Prostate gland (tissue), 2 donors: ENCODE measurements at places on chromosomes 2 and 18. TPM values are rescaled to one million over a fixed set of nuclear protein-coding genes. Genes with fewer than 3 reads are reported as not detected.

The CENPA gene
- 0.23 TPM for total RNA-seq

The SGPP2 gene
- 3.7 TPM for total RNA-seq

The LIMS3 gene
- total RNA-seq = 6.3 TPM

GRCh38 chr2:158071018-158071417, 30.7 kb upstream of the UPP2 start:
- no peak for DNase-seq
